ENCODE measurements at places on chromosomes 2 and 18.

DNA sequence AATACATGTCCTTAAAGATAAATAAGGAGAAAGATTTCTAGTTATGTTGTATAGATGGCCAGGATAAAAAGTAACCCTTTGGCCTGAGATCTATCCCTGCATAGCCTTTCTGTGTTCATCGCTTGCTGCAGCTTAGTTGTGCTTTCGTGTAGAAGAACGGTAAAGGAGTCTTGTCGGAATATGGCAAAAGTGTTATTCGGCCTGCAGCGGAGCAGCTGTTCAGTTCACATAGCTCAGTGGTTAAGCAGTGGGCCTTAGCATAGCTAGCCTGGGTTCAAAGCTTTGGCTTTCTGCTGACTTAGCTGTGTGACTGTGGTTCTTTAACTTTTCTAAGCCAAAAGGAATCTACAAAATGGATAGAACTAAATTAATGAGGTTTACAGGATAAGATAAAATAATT is 55.4 kb downstream of the MALT1 start:
- DNase-seq, result no peak

DNA sequence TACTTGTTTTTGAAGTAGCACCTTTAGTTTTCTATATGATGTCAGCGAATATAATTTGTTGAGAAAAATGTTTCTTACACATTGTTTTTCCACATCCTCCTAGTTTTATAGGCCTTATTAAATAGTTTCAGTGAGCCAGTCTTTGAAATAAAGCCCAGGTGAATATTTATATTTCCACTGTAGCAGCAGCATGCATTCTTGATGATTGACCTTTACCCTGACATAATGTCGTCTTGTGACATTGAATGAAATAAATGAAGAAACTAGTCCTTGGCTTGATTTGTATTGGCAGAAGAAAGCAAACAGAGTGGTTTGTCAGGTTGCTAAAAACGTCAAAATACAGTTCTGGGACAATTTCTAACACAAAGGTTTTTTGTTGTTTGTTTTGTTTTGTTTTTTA is 84.4 kb downstream of the EHBP1 start:
- no peak for DNase-seq

DNA sequence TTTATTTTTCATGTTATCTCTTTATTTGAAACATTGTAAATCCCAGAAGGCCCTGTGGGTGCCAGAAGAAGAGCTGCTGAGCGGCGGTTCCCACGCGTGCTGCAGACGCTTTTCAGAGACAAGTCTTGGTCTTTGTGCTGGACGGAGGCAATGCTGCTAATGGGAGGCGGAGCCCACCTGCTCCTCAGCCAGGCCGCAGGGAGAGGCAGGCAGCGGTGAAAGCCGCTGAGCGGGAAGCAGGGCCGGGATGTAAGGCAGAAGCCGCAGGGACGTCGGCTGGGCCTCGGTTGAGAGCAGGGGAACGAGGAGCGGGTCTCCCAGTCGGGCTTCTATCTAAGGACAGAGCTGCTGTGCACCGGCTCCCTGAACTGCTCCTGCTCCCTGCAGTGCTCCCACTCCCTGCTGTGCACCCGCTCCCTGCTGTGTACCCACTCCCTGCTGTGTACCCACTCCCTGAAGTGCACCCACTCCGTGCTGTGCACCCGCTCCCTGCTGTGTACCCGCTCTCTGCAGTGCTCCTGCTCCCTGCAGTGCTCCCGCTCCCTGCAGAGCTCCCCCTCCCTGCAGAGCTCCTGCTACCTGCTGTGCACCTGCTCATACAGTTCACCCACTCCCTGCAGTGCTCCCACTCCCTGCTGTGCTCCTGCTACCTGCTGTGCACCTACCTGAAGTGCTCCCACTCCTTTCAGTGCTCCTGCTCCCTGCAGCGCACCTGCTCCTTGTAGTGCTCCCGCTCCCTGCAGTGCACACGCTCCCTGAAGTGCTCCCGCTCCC is 16.4 kb downstream of the TMEM18 start:
- no peak for DNase-seq

GRCh38 chr18:11266781-11267480 is 117.6 kb upstream of the PIEZO2 start:
- DNase-seq, result no peak

DNA sequence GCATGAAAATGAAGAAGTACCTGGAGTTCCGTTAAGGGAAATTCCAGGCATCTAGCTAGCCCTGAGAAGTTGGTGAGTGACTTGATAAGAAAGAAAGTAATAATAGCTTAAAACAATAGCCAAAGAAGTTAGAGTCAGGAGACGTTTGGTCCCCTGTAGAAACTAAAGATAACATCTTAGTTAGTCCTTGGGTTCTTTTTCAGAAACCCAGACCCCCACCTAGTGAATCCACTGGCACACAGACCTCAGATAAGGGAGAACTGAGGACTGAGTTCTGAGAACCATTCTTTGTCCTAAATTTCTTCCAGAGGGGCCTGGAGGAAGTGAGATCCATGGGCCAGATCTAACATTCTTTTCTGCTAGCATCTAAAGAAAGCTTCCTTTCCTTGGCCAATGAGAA is 335.4 kb downstream of the SLC4A3 start:
- no peak for DNase-seq

All from CD4-positive, alpha-beta T cell treated with Interleukin-6 at 100 ng/mL for 8 hours (primary cell).